NCI-H1436 treated with DMSO at 0.1 percent for 48 hours (cell line): ENCODE measurements at places on chromosomes 1 and 21.

GRCh38 chr1:44071461-44071860, 40.2 kb upstream of the SLC6A9 start:
- DNase-seq = no peak

DNA sequence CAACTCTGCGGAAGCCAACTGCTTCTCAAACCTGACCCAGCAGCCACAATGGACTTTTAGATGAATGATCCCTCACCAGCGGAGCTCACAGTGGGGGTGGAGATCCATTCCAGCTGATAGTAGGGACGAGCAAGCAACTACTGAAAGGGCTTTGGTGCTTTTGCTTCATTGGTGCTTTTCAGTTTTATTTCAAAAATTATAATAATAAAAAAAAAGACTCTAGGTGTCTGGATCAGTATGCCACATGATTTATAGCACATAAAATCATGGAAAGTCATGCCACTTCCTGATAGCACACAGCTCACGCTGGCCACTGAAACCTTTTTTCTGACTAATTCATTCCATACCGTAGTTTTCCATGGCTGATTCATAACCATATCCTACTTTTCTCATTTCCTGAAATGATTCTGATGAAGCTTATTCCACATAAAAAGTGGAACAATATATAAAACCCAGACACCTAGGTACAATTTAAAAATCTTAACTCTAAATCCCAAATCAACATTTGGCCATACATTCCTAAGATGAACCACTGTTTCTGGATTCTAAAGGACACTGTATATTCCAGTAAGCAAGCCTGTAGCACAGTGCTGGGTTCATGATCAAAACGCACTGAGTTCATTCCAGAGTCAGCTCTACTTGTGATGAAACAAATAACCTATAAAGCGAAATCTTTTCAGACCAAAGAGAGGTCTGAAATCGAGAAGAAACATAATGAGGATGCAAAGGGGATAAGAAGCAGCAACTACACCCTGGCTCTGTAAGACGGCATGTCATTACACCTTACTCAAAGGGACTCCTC, 41.3 kb upstream of the KCNE1 start:
- no peak for DNase-seq

DNA sequence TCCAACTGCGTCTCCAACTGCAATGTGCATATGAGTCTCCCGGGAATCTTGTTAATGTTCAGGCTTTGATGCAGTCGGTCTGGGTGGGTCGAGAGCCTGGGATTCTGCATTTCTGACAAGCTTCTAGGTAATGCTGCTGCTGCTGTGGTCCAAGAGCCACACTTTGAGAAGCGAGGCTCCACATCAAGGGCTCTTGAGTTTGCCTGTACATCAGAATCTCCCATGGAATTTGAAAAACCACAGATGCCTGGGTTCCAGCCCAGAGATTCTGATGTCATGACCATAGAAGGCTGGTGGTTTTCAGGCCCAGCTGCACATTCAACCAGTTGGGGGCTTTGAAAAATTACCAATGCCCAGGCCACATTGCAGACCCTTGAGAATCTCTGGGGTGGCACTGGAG, 93.9 kb upstream of the TARDBP start:
- no peak for DNase-seq

DNA sequence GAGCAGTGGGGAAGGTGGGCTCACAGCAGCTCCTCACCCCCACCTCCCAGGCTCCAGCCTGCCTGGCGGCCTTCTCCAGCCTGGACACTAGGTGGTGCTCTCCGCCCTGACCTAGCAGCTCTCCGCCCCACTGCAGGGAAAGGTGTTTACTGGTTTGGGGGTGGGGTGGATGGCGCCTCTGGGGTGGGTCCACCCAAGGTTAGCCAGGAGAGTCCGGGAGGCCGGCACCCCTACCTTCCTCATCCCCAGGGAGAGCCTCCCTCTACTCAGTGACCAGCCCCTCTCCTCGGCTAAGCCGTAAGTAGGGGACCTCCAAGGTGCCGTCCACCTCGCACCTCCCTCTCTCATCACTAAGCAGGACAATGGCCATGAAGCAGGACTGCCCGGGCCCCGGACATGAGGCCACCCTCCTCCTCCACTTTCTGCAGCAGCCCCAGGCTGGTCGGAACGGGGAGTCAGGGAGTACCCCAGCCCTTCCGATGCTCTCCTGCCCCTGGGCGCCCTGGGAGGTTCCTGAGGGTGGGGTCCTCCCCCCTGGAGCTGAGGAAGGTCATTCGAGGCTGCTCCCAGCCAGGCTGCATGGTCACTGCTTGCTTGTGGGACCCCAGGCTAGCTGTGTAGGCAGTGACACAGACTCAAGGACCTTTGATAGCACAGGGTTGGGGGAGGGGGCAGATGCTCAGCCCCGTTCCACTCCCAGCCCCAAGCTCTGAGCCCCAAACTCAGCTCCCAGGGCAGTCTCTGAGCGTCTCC, 101.4 kb upstream of the VAMP3 start:
- no peak for DNase-seq

DNA sequence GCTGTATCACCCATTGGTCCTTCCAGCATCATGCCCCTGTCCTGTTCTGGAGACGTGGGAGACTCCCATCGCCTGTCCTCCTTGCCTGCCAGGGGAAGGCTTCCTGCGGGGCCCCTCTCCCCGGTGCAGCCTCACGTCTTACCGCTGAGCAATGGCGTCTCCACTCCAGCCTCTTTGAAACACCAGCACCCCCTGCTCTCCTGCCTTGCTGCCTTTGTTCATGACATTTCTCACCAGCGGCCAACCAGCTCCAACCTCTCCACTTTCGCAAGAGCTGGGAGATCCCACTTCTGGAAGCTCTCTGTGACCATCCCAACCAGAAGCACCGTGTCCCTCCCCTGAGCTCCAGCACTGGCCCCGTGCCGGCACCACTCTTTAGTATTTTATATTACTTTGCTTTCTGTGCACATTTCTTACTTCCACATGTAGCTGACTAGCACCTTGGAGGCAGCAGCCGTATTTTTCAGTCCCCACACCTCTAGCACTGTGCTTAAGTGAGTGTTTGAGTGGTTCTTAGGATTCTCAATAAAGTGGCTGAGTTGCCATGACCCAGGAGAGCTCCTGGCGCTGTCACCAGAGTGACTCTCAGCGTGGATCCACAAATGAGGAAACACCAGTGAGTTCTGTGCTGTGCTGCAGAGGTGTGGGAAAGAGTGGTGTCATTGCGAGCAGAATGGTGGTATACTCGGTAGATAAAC, 83.5 kb downstream of the ATP5PO start:
- no peak for DNase-seq

DNA sequence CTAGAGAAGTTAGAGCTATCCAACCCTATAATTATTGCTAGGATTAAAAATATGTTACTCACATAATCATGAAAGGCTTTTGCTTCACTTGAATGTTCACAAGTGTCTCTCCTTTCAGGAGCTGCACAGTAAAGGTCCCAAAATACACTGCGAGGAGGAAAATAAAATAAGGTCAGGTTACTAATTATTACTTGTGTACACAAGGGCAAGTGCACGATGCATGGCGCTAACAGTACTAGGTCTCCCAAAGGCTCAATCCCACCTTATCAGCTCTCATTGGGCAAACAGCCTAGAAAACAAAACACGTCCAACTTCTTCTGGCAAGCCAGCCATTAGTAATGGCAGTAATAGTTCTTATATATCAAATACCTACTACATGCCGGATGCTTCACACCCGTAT, 4.4 kb downstream of the SSBP3 start:
- peak; percentile 76 for DNase-seq

DNA sequence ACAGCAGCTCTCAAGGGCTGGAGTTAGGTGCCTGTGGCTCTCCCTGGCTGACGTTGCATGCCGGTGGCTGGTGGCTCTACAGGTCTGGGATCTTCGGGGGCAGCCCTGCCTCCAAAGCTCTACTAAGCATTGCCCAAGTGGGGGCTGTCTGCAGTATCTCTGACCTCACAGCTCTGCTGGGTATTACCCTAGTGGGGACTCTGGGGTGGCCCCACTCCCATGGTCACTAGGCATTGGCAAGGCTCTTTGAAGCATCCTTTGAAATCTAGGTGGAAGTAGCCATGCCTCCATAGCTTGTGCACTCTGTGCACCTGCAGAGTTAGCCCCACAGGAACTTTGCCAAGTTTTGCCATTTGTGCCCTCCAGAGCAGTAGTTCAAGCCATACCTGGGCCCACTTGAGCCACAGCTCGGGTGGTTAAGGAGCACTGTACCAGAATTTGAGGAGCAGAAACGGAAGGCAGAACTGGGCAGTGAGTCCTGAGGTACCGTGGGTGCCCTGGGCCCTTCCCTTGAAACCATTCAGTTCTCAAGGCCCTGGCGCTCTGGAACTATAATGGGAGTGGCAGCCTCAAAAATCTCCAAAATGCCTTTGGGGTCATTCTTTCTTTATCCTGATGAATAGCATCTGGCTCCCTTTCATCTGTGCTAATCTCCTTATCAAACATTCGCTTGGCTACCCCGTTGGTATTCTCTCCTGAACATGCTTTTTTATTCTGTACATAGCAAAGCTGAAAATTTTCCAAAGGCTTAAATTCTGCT, 15.4 kb downstream of the GJA4 start:
- no peak for DNase-seq

GRCh38 chr1:21926814-21927532, 10.1 kb downstream of the HSPG2 start:
- DNase-seq = no peak

GRCh38 chr1:52423771-52424170, 19.4 kb downstream of the PRPF38A start:
- no peak for DNase-seq

DNA sequence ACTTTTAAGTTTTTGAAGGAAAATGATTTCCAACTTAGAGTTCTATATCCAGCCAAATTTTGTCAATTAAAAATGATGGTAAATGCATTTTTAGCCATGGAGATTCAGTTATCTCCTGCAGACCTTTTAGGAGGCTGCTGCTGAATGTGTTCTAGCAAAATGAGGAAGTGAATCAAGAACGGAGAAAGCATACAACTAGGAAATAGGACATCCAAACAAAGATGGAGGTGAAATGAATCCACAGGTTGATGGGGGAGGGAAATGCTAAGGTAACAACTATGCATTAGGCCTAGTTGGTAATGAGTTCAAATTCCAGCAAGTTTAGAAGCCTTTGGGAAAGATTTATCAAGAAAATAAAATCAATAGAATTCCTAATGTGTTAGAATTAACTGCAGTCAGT, 80.5 kb downstream of the FNBP1L start:
- no peak for DNase-seq

GRCh38 chr21:38173276-38174035, 83.3 kb upstream of the KCNJ15 start:
- DNase-seq = no peak

- no peak for DNase-seq
These were observed 28.0 kb upstream of the ATP1A1 start for GRCh38 chr1:116345011-116345410.

- DNase-seq = no peak
These were observed 275.8 kb downstream of the VAV3 start for GRCh38 chr1:107689159-107689558.

DNA sequence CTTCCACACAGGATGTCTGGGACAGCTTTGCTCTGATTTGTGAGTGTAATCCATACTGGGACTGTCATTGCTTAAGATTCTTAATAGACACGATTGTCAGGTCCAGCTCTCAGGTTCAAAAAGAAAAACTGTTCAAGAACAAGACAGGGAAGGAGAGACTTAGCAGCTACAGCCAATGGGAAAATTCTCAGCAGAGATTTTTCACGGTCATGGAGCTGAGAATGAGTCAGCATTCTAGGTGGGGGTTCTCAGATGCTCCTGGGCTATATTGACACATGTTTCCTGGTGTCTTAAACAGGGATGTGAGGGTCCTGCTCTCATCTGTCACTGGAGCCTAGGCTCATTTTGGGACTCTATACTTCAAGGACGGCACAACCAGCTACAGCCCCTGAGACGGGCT, 318.3 kb downstream of the RRAGC start:
- no peak for DNase-seq

DNA sequence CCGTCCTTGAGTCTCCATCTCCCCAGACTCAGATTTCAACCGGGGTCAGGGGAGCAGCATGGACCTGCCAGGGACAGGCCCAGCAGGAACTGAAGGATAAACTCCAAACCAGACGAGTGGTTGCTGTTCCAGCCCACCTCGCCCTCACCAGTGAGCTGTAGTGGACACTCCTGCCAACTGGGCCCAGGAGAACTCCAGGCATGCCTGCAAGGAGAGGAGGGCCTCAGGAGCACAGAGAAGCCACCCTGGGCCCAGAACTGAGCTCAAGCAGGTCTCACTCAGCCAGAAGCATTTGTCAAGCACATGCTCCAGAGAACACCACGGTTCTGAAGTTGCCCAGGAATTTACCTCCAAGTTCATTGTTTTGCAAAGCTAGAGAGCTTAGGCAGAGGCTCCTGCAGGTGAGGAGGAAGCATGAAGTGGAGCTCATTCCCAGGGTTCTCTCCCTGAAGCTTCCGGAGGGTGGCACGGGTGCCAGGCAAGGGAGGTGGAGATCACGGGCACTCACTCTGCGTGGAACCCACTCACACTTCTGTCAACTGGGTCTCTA, 61.0 kb downstream of the MATN1 start:
- DNase-seq = no peak
